Posterior cingulate gyrus (tissue), 11 donors: ENCODE measurements at places on chromosomes 3 and 15.

- DNase-seq: no peak
These were observed 6.9 kb downstream of the AADACL2 start for GRCh38 chr3:151740581-151740980.

- no peak for DNase-seq
These were observed 127.4 kb downstream of the TIGIT start for GRCh38 chr3:114421204-114421603.

GRCh38 chr3:51500632-51501131, 867 bp upstream of the DCAF1 start:
- no peak for DNase-seq

- DNase-seq: no peak
These were observed 2.1 kb downstream of the CD47 start for GRCh38 chr3:108088697-108089096.

- DNase-seq: no peak
These were observed 59.9 kb downstream of the OTOL1 start for GRCh38 chr3:161556533-161556932.

DNA sequence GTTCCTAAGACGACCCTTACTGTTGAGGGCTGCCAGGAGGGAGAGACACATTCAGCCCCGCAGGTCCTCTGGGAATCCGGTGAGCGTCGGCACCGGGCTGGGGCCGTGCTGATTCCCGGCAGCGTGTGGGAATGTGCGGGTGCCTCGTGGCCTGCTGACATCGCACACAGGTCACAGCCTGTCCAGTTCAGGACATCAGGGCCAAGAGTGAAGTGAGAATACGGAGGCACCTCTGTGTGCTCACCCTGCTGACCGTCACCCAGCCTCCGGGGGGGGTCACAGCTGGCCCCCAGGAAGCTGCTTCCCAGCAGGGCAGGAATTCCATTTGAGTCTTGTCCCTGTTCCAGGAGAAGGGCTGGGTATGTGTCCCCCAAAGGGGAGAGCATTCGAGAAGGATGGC, 53.6 kb downstream of the PGPEP1L start:
- DNase-seq: no peak

DNA sequence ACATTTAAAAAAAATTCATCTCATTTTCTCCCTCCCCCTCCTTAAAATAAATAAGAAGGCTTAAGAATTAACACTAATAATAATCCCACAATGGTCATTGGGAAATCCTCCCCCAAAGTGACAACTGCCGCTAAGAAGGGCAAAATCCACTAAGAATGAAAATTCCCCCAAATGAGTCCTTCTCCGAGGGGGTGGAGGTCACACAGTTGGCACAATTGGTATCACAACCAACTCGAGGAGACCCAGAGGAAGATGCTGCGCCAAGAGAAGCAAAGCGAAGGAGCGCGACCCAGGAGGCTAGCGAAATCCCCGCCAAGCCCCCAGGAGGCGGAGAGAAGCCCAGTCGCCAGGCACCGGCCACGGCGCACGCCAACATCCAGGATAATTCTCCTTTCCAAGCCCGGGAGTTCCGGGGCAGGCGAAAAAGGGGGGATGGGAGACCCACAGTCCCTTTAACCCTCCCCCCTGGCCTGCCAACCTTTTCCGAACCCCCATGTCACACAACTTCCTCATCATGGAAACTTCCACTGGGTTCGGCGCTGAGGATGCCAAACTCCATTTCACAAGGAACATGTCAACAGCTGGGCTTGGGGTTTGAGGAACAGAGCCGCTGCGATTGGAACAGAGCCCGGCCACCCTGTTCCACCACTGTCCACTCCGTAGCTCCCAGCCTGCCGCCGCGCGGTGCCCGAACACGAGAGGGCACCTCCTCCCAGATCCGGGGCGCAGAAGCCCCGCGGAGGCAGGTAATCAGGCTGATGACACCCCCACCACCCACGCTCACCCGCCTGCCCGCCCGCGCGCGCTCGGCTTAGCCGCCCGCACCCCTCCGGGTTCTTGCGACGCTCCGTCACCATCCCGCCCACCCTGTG, 668 bp downstream of the THRB start:
- peak; percentile 50 for DNase-seq

- DNase-seq: no peak
These were observed 907.9 kb downstream of the IGSF11 start for GRCh38 chr3:118126751-118127150.

GRCh38 chr3:7203969-7204847, 343.3 kb downstream of the GRM7 start:
- DNase-seq: no peak

DNA sequence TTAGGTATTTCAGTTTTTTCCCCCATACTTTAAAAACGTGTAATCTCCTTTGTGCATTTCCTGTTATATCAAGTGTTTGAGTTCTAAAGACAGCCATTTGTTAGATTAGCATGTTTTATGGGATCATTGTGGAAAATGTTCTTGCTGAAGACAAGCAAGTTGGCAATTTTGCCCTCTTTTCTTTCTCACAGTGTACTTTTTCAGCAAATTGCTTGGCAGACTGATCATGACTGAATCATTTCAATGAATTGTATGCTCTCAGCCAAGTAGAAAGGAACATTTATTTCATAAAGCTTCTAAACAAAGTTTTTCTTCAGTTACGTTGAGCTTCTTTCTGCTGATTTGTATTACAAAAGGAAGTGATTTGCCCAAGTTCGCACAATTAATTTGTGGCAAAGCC, 51.6 kb downstream of the ATG7 start:
- DNase-seq: no peak

DNA sequence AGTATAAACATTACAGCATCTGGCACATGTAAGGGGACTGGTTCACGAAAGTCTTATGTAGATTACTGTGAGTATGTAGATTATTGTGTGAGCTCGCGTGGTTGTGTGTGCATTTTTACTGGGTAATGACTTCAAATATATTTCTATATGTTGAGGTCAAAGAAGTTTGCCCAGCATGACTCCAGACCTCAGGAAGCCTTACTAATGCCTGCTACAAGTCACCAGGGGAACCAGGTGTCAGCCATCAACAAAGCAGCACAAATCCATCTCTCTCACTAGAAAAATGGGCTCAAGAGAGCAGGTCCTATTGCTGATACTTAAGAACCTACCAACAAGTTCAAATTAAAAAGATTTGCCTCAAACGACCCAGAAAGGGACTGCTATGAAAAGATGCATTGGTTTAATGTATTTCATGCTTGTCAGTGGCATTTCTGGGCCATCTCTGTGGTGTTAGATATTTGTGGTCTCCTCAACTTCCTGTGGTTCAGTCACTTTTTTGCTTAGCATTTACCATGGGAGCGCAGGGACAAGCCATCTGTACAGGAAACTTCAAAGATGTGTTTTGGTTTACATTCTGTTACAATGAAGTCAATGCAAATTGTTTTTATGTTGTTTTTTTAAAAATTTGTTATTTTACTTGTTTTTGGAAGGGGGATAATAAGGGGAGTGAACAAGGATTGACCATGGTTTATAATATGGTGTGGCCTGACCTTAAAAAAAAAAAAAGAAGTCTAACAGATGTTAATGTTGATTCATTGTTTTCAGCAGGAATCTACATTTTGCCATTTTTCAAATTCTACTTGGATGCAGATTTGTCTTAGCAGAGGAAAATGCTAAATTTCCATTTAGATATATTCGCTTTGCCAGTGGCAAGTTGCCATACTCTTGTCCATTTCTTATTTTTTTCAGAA, 172.1 kb upstream of the ADAMTS9 start:
- DNase-seq: no peak

DNA sequence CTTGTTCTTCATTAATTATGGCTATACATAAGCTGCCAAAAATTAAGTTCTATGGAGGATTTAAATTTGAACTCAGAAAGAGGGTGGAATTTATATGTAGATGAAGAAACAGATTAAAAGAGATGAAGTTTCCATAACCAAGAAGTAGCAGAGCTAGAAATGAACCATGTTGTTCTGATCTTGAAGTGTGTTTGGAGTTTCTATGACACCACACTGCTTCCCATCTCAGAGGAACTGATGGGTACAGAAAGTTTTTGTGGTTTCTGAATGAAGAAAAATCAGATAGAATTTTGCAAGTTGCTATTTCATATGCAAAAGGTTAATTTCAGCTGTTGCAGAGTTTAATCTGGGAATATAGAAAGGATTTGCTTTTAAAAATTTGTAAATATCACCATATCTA, 710.3 kb downstream of the PDCD6IP start:
- DNase-seq: no peak

DNA sequence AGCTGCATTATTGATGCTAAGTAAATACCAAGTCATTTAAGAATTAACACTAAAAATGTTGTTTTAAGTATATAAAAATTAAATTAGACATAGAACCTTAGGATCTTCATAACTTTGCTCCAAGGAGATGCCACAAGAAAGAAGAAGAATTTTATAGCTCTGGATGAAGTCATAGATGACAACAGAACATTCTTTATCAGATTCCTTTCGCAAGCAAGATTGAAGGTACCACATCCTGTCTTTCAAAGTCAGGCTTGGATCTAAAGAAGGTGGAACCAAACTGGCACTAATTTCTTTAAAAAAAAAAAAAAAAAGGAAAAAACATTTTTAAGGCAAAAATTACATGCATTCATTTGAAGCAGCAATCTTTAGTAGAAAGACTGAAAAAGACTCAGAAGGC, 62.5 kb downstream of the POLQ start:
- no peak for DNase-seq

DNA sequence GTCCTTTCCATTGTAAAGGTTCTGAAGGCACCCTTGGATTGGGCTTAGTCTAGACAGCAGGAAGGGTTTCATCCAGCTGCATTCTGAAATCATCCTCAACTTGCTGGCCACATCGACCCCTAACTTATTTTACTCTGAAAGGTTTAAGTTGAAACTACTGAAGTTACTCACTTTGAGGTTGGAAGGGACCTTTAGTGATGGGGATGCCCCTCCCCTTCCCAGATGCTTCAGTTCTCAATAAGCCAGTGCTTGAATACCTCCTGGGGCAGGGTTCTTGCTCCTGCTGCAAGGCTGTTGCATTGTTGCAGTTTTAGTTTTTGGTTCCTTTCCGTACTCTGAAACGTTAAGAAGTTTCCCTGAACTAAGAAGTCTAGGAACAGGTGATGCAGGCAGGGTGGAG, 26.4 kb downstream of the FGD5 start:
- no peak for DNase-seq

GRCh38 chr3:188286087-188286513, 132.1 kb downstream of the LPP start:
- no peak for DNase-seq

GRCh38 chr3:36677331-36678007, 86.9 kb downstream of the DCLK3 start:
- DNase-seq: no peak

GRCh38 chr3:193998123-193998448, 137.9 kb upstream of the HES1 start:
- no peak for DNase-seq

DNA sequence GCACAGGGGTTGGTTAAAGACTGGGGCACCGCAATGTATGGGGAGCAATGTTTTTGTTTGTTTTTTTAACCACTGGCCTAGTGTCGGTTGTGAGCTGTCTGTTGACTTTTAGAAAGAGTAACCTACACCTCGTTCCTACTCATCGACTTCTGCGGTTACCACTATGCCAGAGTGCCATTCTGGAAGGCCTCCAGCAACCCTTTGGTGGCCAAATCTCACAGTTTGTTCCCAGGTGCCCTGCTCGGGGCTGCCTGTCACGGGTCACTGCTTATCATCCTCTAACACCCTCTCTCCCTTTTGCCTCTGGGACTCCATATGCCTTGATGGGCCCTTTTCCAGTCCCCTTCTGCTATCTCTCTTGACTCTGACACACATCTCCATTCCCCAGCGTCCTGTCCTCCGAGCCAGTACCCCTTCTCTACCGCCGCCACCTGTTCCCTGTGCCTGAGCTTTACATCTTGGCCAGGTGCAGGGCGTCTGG, 290.4 kb upstream of the C2CD4B start:
- DNase-seq: no peak

- DNase-seq: no peak
These were observed 1.7 kb downstream of the ARL13B start for GRCh38 chr3:93981649-93982048.

DNA sequence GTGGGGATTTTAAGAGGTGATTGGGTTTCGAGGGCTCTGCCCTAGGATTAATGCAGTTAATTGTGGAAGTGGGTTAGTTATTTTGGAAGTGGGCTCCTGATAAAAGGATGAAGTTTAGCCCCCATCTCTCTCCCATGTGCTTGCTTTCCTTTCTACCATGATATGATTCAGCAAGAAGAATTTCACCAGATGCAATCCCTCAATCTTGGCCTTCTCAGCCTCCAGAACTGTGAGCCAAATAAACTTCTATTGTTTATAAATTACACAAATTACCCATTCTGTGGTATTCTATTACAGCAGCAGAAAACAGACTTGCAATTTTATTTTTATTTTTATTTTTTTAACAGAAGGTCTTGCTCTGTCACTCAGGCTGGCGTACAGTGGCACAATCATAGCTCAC, 27.3 kb upstream of the UBE2E1 start:
- DNase-seq: no peak

GRCh38 chr3:156216216-156216615, 95.8 kb downstream of the KCNAB1 start:
- DNase-seq: no peak

DNA sequence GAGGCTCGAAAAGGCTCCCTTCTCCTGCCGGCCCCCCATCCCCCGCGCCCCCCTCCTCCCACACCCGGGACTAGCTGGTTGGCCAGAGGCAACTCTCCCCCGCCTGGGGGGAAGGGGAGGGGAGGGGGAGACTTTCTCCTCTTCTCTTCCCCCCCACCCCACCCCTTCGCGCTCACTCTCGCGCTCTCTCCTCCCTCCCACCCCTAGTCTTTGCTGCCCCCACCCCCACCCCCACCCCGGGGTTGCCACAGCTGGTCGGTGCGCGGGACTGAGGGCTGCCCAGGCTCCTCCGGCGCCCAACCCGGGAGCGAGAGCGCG, 710 bp downstream of the MECOM start:
- DNase-seq: no peak

DNA sequence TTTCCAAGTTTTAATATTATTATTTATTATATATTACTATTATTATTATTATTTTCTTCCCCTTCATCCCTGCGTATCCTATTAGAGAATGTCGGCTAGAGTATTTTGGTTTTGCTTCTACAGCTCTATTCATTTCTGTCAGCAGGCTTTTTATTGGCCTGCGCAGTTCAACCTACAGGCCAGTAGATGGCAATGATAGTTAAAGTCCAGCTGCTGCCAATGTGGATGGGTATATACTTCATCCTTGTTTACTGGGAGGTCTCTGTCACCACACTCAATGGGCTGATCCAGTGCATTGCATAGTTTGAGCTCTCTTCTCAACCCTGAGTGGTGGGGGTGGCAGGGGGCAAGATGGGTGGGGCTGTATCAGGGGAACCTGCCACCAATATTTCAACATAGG, 799.8 kb downstream of the NSUN3 start:
- DNase-seq: no peak
